ENCODE measurements at places on chromosomes 5 and 9.

- no peak for DNase-seq
Observed at GRCh38 chr5:10479154-10479721, 37.6 kb downstream of the ROPN1L start.

GRCh38 chr5:164487939-164488338 lies 982.5 kb downstream of the MAT2B start:
- DNase-seq: no peak

- DNase-seq: no peak
Observed at GRCh38 chr9:2086116-2086515, 71.0 kb downstream of the SMARCA2 start.

DNA sequence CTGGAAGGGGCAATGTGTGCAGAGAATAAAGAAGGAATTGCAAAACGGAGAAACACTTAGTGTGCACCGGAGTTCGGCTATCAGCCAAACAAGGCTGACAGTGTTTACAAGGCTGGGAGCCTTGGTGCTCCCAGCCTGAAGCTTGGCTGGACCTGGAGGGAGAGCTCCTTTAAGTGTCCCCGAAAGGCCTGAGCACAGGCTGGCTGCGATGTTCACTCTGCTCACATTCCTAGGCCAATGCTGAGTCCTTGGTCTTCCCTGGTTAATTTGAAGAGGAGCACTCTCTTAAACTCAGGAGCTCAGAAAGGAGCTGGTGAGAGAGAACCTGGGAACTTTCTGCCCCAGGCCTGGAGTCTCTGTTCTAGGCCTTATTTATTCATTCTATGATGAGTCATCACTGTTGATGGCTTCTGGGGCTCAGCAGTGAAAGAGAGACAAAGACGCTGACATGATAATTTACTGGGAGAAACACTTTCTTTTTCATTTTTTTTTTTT lies 88.6 kb upstream of the MYO10 start:
- no peak for DNase-seq

DNA sequence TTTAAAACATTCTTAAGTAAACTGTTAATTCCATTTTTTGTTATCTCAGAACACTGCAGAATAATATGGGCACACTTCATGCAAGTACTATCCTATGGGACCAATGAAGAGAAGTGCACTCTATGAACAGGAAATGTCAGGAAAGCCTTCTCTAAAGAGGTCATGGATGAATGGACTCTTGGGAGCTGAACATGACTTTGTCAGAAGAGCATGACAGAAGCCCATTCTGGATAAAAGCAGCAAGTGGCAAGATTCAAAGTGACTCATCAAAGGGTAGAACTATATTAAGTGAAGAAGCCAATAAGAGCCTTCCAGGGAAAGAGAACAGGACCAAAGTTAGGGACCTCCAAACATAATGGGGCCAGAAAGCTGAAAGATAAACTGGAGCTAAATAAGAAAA lies 94.0 kb downstream of the RAPGEF6 start:
- no peak for DNase-seq

GRCh38 chr9:120928483-120929228 lies 2.1 kb upstream of the TRAF1 start:
- DNase-seq: peak; percentile 38

- DNase-seq: no peak
Observed at GRCh38 chr9:128340691-128341434, 536 bp downstream of the SLC27A4 start.

GRCh38 chr5:173514661-173515060 lies 101.8 kb downstream of the BOD1 start:
- no peak for DNase-seq

DNA sequence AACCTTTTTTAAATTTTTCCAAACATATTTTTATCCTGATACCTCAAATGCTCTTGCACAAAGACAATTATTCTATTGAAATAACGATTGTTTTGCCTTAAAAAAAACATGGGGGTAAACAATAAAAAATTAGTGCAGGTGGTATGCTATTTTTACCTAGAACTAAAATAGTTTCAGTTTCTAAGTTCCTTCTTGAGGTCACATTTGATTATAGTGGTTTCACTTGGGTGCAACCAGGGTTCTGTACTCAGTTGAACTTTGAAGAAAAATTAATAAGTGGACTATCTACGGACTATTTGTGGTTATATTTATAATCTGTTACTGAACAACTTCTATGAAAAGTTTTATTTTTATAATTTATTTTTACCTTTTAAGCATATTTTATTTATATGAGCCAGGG lies 387.1 kb upstream of the IZUMO3 start:
- DNase-seq: no peak

- DNase-seq: no peak
Observed at GRCh38 chr9:101705135-101705661, 33.2 kb downstream of the GRIN3A start.

DNA sequence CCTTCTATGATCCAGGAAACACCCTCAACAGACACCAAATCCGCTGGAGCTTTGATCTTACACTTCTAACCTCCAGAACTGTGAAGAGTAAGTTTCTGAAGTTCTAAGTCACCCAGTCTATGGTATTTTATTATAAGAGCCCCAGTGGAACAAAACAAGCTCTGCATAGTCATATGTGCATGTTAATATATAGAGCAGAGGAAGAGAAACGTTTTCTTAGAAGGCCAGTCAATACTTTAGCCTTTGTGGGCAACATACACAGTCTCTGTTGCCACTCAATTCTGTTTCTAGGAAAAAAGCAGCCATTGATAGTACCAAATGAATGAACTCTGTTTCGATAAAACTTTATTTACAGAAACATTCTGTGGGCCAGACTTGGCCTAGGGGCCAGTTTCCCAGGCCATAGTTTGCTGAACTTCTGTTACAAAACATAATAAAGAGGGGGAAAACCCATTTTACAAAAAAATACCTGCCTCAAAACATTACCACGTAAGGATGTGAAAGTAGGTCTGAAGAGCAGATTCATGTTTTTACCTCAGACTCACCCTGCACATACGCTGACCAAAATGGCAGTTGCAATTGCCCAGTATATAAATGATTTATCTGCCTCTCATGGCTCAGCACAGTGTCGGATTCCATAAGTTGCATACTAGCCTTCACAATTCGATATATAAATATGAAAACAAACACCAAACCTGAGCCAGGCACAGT lies 350.5 kb downstream of the SLIT3 start:
- no peak for DNase-seq
